ENCODE measurements at places on chromosomes 16 and 17.

DNA sequence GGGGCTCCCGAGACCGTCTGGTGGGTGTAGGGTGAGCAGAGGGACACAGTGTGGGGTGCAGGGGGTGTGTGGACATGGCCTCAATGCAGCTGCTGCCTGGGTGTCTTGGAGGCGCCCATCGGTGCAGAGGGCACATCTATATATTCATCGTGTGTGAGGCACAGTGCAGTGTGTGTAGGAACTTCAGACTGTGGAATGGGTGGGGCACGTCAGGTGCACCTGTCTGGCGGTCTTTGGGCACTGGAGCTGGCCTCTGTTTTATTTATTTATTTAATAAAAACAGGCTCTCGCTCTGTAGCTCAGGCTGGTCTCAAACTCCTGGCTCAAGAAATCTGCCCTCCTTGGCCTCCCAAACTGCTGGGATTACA is 16.8 kb downstream of the LASP1 start:
- DNase-seq: no peak

GRCh38 chr17:37885136-37885535 is 39.1 kb upstream of the TBC1D3K start:
- DNase-seq: no peak

GRCh38 chr17:32819035-32819434 is 57.9 kb downstream of the MYO1D start:
- no peak for DNase-seq

DNA sequence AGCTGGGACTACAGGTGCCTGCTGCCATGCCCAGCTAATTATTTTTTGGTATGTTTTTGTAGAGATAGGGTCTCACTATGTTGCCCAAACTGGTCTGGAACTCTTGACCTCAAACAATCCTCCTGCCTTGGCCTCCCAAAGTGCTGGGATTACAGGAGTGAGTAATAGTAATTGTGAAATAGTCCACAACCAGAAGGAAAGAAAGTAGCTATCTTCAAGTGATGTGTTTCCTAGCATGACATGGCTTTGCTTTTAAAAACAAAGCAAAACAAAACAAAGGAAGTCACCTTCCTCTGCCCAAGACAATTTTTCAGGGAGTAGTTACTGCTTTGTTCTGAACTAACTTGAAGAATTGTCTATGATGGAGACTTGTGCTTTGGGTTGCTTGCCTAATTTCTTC is 27.0 kb downstream of the ATP6V0A1 start:
- peak; percentile 24 for DNase-seq
